ENCODE measurements at places on chromosomes 3 and 15.
A peak's percentile ranks its signal among the peaks of the same experiment; 100 is the strongest.

GRCh38 chr15:76991048-76991447 is 3.9 kb upstream of the PSTPIP1 start:
- H3K27me3 ChIP-seq = no peaks in the 10 kb centered on the region
- no peak overlapping the region for H3K4me3 ChIP-seq
- no peaks in the 10 kb centered on the region for H3K36me3 ChIP-seq
- peak; percentile 37 for DNase-seq
- H3K27ac ChIP-seq = no peak overlapping the region

DNA sequence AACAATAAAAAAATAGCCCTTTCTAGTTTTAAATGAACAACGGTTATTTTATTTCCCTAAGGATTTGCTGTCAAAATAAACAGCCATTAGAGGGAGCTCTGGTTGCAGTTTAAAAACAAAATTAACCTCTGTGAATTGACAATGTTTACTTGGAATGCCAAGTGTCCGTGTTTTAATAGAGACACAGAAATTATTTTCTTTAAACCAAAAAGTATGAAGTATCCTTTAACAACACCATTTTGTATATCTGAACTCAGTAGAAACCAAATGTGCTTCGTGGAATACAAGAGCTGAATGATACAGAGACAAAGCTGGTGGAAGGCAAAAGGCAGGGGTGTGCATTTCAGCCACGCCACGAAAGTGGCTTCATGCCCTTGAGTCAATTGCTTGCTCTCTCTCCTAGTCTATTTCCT is 74.4 kb downstream of the MOBP start:
- no peak for DNase-seq
- peak overlapping the region; percentile 25 for H3K4me3 ChIP-seq
- H3K27me3 ChIP-seq = no peaks in the 10 kb centered on the region
- no peak overlapping the region for H3K27ac ChIP-seq
- no peaks in the 10 kb centered on the region for H3K4me1 ChIP-seq

DNA sequence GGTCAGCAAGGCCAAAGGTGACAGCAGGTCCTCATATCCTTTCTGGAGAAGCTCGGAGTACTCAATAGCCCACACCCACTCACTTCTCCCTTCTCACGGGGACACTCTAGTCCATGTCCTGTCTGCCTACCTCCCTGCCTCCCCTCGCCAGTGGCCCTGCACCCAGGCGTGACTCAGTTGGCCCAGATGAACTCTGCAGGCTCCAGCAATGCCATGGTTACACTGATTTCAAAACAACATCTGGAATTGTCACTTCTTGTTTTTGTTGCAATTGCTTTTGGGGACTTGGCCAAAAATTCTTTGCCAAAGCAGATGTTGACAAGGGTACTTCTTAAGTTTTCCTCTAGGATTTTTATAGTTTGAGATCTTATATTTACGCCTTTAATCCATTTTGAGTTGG is 13.0 kb downstream of the IL16 start:
- no peak for DNase-seq
- H3K36me3 ChIP-seq = no peaks in the 10 kb centered on the region
- H3K27ac ChIP-seq = no peak overlapping the region
- H3K27me3 ChIP-seq = no peaks in the 10 kb centered on the region

DNA sequence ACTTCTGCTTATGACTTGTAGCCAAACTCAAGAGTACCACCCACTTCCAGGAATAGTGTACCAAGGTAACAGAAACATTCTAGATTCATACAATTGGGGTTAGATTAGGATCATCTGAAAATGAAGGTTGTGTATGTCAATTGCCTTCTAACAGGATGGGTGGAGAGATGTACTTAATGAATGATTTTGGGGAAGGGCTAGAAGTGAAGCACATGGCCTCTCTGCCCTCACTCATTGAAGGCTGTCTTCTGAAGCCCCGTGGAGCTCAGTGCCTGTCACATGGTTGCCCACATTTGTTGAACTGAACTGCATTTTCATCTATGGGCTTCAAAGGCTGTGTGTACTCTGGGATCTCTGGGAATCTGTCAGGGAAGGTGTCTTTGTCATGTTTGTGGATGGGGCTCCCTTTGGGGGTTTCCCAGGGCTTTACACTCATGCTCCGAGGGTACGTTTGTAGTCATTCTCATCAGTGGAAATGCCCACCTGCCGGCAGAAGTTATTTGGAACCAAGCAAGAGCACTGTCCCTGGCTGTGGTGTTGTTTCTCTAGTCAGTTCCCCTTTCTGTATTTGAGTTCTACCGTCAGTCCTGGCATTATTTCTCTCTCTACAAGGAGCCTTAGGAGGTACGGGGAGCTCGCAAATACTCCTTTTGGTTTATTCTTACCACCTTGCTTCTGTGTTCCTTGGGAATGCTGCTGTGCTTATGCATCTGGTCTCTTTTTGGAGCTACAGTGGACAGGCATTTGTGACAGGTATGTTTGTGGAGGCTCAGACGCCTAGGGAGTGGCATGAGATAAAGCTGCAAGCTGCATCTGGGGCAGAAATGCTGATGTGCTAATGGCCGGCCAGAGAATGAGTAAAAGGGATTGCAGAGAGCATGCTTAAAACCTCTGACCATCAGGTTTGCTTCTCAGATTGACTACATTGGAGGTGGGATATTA is 22.4 kb downstream of the CD86 start:
- no peak for DNase-seq
- H3K27me3 ChIP-seq = no peaks in the 10 kb centered on the region
- H3K36me3 ChIP-seq = no peaks in the 10 kb centered on the region
- no peak overlapping the region for H3K4me3 ChIP-seq
- H3K4me1 ChIP-seq = no peaks in the 10 kb centered on the region
- H3K27ac ChIP-seq = no peak overlapping the region

Data from right lobe of liver (tissue), 6 donors.